ENCODE measurements at places on chromosomes 3 and 15.
A peak's percentile ranks its signal among the peaks of the same experiment; 100 is the strongest.

GRCh38 chr3:106333911-106334618 lies 465.3 kb upstream of the CBLB start:
- DNase-seq = peak; percentile 3

- DNase-seq = no peak
Measured at GRCh38 chr3:30305021-30305420, 301.4 kb upstream of the TGFBR2 start.

- DNase-seq = no peak
Measured at GRCh38 chr3:147311716-147312115, 94.6 kb downstream of the ZIC4 start.

GRCh38 chr3:196344663-196345062 lies 6.5 kb upstream of the TM4SF19 start:
- DNase-seq = no peak

- no peak for DNase-seq
Measured at GRCh38 chr3:14550651-14551611, 10.8 kb upstream of the GRIP2 start.

GRCh38 chr15:78360367-78360801 lies 20.2 kb downstream of the CRABP1 start:
- DNase-seq = peak; percentile 49

GRCh38 chr3:39098473-39099000 lies 8.9 kb downstream of the GORASP1 start:
- no peak for DNase-seq

DNA sequence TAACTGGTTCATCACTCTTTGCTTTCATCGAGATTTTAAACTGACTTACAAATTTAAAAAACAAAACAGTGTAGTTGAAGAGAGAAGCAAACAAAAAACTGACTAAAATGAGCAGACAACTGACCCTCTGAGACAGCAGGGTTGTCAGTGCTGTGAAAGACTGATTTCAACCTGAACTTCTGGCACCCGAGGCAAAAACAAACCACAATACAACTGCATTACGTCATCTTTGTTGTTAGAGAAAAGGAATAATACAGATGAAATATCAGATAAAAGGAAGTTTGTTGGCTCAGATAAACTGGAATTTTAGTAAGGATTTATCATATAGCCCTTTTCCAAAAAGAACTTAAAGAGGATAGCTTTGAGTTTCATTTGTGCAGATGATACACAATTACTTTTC lies 51.1 kb downstream of the PARP15 start:
- DNase-seq = no peak

DNA sequence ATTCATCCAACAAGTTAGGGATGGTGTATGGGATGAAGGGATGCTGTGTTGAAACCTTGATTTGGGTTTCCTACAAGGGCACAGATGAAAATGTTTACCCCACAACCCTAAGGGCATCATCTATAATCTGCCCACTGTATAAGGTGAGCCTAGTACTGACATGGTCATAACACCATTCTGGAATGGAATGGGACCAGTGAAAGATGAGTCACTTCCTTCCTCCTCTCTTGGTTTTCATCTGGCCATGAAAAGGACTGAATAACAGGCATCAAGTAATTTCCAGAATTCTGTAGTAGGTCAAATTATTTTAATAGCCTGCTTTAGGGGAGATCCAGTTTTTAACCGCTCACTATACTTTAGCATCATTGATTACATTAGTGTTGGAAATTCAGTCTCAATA lies 538.6 kb downstream of the NR2F2 start:
- no peak for DNase-seq

DNA sequence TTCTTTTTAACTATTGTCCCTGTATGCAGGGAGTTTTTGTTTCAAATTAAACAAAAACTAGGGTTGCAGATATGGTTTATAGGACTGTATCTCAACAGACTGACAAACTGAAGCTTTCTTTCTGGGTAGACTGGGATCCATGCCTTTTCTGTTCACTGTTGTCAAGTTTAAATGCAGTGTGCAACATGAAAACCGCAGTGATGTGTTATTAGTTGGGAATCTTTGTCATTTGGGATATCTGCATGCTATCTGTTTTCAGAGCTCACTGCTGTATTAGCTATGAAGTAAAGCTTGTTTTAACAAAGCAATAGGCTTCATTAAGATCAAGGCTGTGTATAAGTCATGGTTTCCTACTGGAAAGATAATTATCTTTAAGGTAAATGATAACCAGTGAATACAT lies 21.4 kb upstream of the MCF2L2 start:
- no peak for DNase-seq

DNA sequence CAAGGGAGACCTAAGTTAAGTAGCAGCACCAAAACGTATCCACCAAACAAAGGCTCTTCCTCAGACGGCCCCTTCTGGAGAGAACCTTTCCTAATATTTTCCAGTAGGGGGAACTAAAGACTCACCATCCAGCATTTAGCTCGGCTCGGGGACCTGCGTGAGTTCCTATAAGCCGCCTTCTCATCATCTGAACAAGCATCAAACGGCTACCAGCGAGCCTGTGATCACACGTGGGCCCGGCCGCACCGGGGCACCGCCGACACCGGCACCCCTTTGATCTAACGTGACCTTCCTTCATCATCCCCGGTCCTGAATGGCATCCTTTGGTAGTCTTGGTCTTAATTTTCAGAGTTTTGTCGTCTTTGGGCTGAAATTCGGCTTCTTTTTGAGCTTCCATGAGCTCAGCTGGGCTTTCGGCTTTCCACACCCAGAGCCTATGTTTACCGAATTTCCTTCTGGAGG lies 1.4 kb upstream of the ROBO2 start:
- DNase-seq = peak; percentile 80

- DNase-seq = peak; percentile 91
Measured at GRCh38 chr15:64381000-64381751, at the start of gene PCLAF. Gene PCLAF, minus strand, starts transcription at chr15:64381441. Its CDS starts 70 bp downstream, at chr15:64381371.

GRCh38 chr3:57530071-57530608 lies 14.0 kb downstream of the DNAH12 start:
- no peak for DNase-seq

DNA sequence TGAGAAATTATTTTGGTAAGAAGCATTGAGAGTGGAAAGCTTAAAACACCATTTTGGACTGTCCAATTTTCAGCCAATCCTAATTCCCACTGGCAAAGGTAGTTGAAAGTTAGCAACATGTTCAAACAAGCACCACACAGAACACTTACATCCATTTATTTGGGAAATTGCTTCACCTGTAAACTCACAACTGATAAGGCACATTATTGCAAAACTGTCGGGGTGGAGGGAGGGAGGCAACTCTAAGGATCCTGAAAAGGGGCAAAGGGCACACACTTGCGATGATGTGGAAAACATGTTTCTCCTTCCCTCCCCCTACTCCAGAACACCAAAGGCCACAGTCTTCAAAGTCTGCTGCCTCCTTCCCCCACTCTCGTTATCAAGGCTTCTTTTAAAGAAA lies 9.4 kb downstream of the TMEM41A start:
- DNase-seq = no peak

GRCh38 chr3:10554236-10554611 lies 48.8 kb upstream of the ATP2B2 start:
- no peak for DNase-seq

DNA sequence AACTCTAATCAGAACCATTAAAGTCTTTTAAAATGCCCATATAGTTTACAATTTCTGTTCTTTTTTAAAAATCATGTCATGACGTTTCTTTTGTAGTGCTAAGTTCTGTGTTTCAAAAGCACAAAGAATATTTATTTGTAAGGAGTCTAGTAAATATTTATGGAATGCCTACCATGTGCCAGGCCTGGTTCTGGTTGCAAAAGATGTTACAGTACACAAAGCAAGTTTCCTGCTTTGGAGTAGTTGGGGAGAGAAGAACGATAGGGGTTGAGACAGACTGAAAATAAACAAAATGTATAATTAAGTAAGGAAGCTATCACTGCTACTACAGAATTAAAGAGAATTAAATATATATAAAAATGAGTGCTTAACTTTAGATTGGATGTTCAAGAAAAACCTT lies 86.8 kb upstream of the CMSS1 start:
- DNase-seq = no peak

- DNase-seq = no peak
Measured at GRCh38 chr15:76252249-76252648, 59.0 kb downstream of the ETFA start.

- DNase-seq = peak; percentile 9
Measured at GRCh38 chr15:80106051-80106450, 46.6 kb downstream of the ZFAND6 start.

GRCh38 chr15:74878273-74878672 lies 5.1 kb upstream of the SCAMP2 start:
- no peak for DNase-seq

DNA sequence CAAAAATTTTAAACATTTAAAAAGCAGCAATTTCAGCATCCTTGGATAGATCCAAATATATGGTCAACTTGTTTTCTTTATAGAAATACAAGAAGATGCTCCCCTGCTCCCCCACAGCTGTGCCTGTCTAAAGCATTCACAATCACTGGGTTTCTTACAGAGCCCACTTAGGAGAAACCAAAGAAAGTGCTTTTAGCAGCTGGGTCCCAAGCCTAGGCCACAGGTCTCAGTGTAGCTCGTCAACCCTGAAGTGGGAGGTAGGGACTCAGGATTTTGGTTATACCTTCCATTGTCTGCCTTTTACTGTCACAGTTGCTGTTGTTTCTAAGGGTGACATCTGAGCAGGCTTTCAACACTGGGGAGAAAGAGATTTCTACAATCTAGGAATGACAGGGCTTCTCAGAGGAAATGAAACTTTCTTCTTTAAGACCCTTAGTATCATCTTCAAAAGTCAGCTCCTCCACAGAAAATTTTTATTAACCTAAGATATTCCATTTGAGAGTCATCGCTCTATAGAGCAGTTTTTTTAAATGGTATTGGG lies 199.3 kb upstream of the CMC1 start:
- DNase-seq = no peak

DNA sequence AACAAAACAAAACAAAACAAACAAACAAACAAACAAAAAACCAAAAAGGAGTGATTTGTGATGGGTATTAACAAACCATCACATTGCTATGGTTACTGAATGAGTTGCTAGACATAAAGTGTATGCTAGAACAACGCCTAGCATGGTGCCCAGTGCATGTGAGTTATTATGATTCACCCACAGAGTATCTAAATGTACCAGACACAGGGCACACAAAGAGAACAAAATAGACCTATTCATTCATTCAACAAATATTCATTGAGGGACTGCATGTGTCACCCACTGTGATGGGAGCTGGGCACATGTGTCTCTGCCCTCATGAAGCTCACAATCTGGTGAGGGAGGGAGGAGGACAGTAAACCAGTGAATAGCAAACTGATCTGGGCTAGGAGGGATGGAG lies 11.6 kb upstream of the ACAN start:
- no peak for DNase-seq

DNA sequence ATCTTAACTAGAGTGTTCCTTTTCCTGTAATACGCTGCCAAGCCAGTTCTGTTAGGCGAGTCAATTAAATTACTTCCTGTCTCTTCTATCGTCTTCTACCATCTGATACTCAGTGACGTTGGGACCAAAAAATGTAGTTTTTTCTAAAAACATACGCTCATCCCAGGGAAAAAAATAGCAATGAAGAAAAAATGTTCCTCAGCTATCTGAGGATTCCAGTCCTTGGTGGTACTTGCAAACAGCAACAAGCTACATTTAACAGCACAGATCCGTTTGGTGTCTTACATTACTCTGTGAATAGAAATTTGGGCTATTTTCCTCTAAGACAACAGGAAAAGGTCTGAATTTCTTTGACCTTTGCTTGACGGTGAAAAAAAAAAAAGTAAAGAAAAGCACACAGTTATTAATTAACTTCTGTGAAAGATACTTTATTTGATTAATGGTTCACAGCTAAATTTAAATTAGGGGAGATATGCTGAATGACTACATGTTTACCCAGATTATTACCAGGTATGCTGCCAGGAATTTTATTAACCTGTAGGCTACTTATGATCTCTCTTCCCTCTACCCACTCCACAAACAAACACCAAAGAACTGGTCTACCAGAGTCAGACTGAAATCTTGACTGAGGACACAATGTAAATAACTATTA lies 254.4 kb upstream of the ZPLD1 start:
- DNase-seq = peak; percentile 56

DNA sequence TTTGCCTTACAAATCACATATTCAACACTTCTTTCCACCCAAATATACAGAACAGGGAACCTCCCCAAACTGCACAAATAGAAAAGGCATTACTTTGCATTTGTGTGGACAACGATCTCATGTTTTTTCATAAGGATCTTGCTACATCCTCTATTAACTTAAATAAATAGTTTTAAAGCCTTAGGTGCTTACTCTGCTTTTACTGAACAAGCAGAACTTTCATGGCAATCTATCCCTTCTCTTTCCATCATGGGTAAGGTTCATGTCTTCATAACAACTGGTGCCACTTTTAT lies 18.1 kb downstream of the SIAH2 start:
- no peak for DNase-seq

DNA sequence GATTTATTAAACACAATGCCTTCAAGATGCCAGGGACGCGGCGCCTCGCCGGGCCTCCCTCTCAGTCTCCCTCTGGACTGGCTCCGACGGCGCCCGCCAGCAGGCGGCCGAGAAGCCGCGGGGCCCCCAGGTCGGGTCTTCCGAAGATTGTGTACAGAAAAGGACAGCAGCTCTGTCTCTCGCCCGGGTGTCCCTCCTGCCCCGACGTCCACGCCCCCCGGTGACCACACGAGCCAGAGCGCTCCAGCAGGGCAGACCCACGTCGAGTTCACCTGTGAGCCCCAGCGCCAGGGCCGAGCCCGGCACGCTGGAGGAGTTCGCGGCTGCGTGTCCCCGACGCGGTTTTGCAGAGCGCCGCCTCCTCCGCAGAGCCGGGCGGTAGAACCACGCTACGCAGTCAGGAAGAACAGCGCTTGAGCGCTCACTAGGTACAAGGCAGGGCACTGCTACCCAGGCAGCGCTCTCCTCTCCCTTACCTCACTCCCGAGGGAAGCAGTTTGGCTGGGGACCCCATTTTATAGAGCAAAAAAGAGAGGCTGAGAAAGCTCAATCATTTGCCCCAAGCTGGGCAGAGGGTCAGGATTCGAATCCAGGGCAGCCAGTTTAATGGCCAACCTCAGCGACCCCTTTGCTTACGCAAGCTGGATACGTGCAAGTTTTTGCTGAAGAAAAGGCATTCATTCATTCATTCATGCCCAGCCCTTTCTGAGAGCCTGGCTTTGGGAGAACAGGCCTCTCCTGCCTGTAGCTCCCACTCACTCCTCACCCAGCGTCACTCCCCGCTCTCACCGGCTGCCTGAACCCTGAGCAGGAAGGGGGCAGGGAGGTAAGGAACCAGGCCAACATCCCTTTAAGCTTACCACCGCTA lies 3.0 kb upstream of the TLE3 start:
- DNase-seq = no peak

GRCh38 chr15:61651267-61651666 lies 409.0 kb downstream of the VPS13C start:
- DNase-seq = no peak

DNA sequence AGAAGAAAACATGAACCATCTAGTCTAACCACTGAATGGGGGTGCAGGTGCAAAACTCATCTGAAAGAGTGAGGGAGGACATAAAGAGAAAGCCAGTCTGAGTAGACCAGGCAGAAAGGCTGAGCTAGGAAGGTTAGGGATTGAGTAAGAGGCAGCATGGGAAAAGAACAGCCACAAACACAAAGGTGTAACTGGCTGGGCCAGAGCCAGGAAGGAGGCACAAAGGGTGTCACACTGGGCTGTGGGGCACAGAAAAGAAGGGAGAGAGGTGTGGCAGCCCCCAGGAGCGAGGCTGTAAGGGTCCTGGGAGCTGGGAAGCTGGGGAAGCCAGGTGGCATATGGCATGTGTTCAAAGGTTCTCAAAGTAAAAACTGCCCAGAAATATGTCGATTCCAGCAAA lies 18.7 kb downstream of the IGSF11 start:
- no peak for DNase-seq

GRCh38 chr3:38369186-38369585 lies 22.6 kb downstream of the XYLB start:
- DNase-seq = no peak

All from fibroblast of the conjunctiva (primary cell).